Activated CD4-positive, alpha-beta T cell treated with anti-CD3 and anti-CD28 coated beads, Interleukin-2, amount 10 ng/mL, durations not matched to agents 7 days and 5 days (primary cell): ENCODE measurements at places on chromosomes 5 and 9. TPM values are rescaled to one million over a fixed set of nuclear protein-coding genes. Genes with fewer than 3 reads are reported as not detected.

- no peak overlapping the region for H3K27ac ChIP-seq
- H3K27me3 ChIP-seq: peaks cover 15% of the 10 kb centered on the region
- no peaks in the 10 kb centered on the region for H3K4me1 ChIP-seq
- no peak overlapping the region for H3K4me3 ChIP-seq
Measured at GRCh38 chr5:148776780-148777179, 49.6 kb upstream of the ADRB2 start.

DNA sequence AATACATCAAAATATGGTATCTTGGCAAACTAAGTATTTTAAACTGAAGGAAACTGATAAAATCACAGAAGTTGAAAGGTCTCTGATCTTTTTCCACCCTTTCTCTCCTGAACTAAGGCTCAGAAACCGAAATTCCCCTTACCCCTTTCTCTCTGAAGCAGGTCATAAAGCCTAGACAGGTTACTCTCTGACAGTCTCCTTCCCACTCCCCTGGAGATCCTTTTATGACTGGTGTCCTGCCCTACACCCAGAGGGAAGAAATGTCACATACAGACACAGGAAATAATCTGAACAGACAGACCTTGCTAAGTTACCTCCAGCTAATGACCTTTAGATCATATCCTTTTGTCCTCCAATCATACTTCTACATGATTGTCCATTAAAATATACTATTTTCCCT is 127.4 kb downstream of the HCN1 start:
- DNase-seq: no peak
- H3K27ac ChIP-seq: no peak overlapping the region

DNA sequence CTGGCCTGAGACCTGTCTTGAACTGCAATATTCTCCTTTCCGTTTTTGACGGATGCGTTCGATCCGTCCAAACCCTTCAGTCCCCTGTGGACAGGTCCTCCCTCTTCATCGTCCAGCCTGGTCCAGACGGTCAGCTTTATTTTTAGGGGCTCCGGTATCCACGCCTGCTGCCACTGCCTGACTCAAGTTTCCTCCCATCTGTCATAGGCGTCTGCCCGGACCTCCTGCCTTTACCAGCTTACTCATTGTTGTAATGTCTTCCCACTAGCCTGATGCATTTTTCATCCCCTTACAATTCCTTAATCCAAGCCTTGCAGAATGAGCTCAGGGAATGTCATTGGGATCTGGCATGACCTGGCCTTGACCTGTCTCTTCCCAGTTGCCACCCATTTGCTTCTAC is 145.8 kb downstream of the TENT4A start:
- H3K27me3 ChIP-seq: peaks cover 3% of the 10 kb centered on the region
- no peak overlapping the region for H3K27ac ChIP-seq
- H3K36me3 ChIP-seq: no peaks in the 10 kb centered on the region

Gene PRELID2
- 1.8 TPM for total RNA-seq
